ENCODE measurements at places on chromosomes 2 and 18. TPM values are rescaled to one million over a fixed set of nuclear protein-coding genes. Genes with fewer than 3 reads are reported as not detected.

DNA sequence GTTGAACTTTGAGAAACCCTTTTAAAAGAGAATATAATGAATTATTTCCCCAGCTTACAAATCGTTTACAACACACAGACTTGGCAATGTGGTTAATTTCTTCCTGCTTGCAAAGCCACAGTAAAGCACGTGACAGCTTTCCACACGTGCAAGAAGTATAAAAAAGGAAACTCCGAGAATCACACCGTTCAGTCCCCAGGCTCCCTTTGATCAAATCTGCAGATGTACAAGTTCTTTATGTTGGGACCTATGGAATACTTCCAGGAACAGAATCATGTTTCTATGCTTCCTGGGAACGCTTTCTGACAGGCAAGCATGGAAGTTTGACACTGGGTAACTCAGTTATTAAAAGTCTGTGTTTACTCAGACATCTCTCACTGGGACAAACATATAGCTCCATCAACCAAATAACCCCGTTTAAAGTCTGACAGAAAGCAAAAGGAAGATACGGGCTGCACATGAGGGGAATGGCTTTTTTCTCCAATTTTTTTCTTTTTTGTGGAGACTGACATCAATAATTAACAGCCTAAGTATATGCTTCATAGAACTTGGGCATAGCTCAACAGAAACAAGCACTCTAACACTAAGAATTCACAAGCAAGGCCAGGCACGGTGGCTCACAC lies 134.8 kb downstream of the EIPR1 start:
- no peak for DNase-seq

TTN gene
- total RNA-seq, result under 0.01 TPM

GRCh38 chr2:76447294-76447693 lies 736.6 kb upstream of the GCFC2 start:
- no peak for DNase-seq

MORN2 gene
- total RNA-seq, result 126 TPM

DNA sequence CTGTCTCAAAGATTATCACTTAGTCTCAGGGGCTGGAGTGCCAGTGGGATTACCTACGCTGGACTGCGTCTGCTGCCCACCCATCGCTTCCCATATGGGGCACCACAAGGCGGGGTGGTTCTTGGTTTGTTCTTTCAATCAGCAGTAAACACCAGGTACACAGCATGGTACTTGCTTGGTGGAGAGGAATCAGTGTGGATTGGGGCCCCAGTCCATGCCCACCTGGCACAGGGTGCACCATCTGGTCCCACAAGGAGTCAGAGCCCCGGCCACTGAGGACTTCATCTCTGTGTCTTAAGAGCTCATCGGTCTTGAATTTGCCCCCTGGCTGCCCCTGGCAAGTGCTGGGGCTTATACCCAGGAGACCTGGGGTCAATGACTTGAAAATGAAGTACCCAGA lies 96.2 kb downstream of the GLI2 start:
- no peak for DNase-seq

DNA sequence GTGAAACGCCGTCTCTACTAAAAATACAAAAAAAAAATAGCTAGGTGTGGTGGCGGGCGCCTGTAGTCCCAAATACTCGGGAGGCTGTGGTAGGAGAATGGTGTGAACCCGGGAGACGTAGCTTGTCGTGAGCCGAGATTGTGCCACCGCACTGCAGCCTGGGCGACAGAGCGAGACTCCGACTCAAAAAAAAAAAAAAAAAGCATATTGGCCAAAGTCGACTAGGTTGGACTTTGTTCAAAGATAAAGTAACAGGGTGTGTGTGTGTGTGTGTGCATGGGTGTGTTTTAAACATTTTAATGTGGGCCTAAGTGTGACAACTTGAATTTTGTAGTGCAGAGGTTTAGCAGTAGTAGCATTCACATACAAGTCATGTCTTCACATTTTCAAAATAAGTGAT lies 11.7 kb downstream of the GEMIN6 start:
- no peak for DNase-seq
